Right renal cortex interstitium (tissue), 3 donors: ENCODE measurements at places on chromosomes 2 and 18. TPM values are rescaled to one million over a fixed set of nuclear protein-coding genes. Genes with fewer than 3 reads are reported as not detected.

The MERTK gene
- 21.2 TPM for polyA plus RNA-seq

The FHL2 gene
- polyA plus RNA-seq = 36.9 TPM

GRCh38 chr2:130389358-130389757 is 33.5 kb downstream of the PTPN18 start:
- no peak for DNase-seq

DNA sequence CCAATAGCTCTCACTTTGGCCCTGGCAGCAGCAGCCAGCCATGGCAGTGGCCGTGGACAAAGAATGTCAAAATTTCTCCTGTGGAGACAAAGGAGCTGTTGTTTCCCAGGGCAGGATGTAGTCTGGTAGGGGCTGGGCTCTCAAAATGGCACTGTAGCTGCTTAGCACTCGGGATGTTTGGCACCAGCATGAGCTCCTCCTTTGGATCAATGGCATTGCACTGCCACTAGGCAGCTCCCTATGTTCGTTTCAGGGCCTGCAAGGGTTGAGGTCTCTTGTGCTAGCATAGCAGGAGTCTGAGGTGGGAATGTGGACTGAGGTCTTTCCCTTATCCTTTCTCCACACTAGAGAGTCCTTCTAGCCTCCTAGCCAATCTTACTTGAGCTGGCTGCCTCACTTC is 948.8 kb upstream of the FAM98A start:
- no peak for DNase-seq

The MYO7B gene
- polyA plus RNA-seq = 22.3 TPM

The CD8A gene
- 0.18 TPM for polyA plus RNA-seq

- no peak for DNase-seq
Measured at GRCh38 chr2:84924173-84925106, 19.0 kb downstream of the TMSB10 start.

GRCh38 chr2:148526509-148527346 is 117.8 kb upstream of the EPC2 start:
- no peak for DNase-seq

- no peak for DNase-seq
Measured at GRCh38 chr2:56040834-56041233, 117.3 kb upstream of the EFEMP1 start.

GRCh38 chr18:9786631-9787030 is 78.5 kb downstream of the RAB31 start:
- no peak for DNase-seq

- DNase-seq = no peak
Measured at GRCh38 chr18:12155996-12156395, 62.4 kb downstream of the ANKRD62 start.

- DNase-seq = no peak
Measured at GRCh38 chr2:105671156-105671555, 73.6 kb upstream of the NCK2 start.

DNA sequence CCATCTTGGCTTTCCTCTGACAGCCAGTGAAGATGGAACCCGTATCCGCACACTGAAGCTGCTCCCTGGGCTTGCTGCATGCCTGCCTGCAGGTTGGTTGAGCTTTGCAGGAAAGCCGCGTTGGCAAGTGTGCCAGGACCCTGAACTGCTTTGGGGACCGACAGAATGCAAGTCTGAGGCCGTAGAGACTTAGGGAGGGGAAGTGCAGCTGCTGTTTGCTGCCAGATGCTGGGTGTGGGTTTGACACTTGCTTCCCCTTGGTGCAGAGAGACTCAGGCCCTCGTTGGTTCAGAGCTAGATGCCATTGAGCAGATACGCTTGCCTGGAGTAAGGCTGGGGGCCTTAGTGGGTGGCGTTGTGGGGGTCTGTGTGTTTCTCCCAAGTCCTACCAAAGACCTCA is 13.1 kb upstream of the PHLPP1 start:
- no peak for DNase-seq

The NT5C1B gene
- polyA plus RNA-seq = 0.51 TPM

- DNase-seq = no peak
Measured at GRCh38 chr2:206323486-206323885, 49.0 kb downstream of the ZDBF2 start.

GRCh38 chr2:174259981-174260380 is 11.6 kb upstream of the OLA1 start:
- DNase-seq = no peak
